ENCODE measurements at places on chromosomes 13 and 19. TPM values are rescaled to one million over a fixed set of nuclear protein-coding genes. Genes with fewer than 3 reads are reported as not detected.
A peak's percentile ranks its signal among the peaks of the same experiment; 100 is the strongest.

GRCh38 chr19:41420101-41420880, 6.9 kb downstream of the B3GNT8 start:
- no peak overlapping the region for H3K27ac ChIP-seq
- peaks cover 48% of the 10 kb centered on the region for H3K36me3 ChIP-seq
- H3K4me1 ChIP-seq, result peaks cover under 1% of the 10 kb centered on the region
- H3K4me3 ChIP-seq, result no peak overlapping the region

- peaks cover 5% of the 10 kb centered on the region for H3K4me1 ChIP-seq
- no peak overlapping the region for H3K4me3 ChIP-seq
- H3K36me3 ChIP-seq, result no peaks in the 10 kb centered on the region
- no peak overlapping the region for H3K27ac ChIP-seq
Measured at GRCh38 chr13:41137951-41138350, 5.3 kb upstream of the KBTBD6 start.

DNA sequence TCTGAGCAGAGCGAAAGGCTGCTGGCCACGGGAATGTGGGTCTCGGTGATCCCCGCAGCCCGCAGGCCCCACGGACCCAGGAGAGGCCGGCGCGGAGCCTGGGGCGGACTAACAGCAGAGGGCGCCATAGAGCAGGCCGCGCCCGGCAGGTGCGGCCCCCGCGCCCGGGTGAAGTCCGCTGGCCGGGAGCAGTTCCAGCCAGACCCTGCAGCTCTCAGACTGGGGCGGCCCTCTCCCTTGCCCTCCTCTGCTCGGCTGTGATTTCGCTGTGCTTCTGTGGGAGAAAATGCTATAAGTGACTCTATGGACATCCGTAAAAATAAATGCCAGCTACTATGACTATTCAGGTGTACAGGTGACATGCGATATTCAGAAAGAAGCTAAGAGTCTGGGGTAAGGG, 37.7 kb downstream of the GSX1 start:
- DNase-seq, result peak; percentile 55
- no peaks in the 10 kb centered on the region for H3K27me3 ChIP-seq
- H3K4me3 ChIP-seq, result no peak overlapping the region
- H3K4me1 ChIP-seq, result no peaks in the 10 kb centered on the region

DNA sequence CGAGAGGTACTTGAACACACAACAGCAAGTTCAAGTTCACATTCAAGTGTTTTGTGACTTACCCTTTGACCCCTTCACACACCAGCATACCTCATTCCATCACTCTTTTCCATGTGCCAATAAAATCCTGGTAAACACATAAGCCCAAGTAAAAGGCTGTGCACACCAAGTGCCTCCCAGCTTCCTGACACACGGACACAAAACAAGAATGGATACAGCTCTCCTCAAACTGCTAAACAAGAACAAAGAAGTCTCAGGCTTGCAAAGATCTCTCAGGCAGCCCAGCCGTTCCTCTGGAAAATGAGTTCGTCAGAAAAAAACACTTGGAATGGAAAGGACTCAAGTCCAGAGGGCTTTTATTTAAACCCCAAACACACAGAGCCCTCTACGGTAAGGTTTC, 83.7 kb downstream of the NUFIP1 start:
- no peak overlapping the region for H3K27ac ChIP-seq
- no peaks in the 10 kb centered on the region for H3K27me3 ChIP-seq
- H3K4me1 ChIP-seq, result no peaks in the 10 kb centered on the region
- DNase-seq, result no peak

DNA sequence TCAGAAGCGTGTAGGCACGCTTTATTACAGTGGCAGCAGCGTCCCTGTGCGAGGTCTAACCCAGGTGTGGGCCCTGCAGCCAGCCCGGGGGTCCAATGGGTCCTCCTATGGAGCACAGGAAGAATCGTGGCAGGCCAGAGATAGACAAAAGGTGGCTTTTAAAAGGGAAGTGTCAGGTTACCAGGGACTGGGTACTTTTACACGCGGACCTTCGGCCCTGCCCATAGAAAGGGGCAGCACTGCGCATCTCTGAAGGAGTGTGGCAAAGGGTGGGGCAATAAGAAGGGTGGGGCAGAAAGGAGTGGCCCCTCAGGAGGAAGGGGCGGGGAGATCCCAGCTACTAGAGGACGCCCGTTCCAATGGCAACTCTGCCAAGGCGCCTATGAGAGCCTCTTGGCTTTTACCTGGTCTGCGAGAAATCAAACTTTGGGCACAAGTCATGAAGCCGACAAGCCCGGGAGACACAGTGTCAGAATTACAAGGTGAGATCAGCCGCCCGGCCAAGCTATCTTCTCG, 1419.8 kb downstream of the UQCRFS1 start:
- H3K4me3 ChIP-seq, result peak overlapping the region; percentile 57
- no peaks in the 10 kb centered on the region for H3K27me3 ChIP-seq
- H3K27ac ChIP-seq, result peak overlapping the region; percentile 66
- no peaks in the 10 kb centered on the region for H3K36me3 ChIP-seq

DNA sequence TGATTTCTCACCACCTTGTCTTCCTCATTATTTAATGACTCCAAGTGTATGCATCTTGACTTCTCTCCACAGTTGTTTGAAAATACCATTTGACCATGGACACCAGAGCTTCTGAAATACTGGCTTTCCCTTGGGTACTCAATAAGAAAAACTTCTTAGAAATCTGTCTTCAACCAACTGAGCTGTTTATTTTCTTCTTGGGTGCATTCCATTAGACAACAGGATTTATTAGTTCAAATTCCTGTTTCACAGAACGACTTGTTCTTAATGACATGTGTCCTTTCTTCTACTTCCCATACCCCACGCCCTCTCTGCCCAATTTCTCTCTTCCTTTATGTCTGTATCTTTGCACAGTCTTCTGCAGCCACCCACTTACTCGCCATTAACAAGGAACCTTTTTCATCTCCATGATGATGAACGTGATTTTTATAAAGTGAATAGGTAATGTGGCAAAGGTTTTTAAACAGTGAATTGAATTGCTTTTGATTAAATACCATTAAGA, 11.3 kb upstream of the ITM2B start:
- peak overlapping the region; percentile 65 for H3K27ac ChIP-seq
- no peaks in the 10 kb centered on the region for H3K36me3 ChIP-seq
- no peak overlapping the region for H3K4me3 ChIP-seq
- peaks cover 16% of the 10 kb centered on the region for H3K4me1 ChIP-seq
- DNase-seq, result no peak

DNA sequence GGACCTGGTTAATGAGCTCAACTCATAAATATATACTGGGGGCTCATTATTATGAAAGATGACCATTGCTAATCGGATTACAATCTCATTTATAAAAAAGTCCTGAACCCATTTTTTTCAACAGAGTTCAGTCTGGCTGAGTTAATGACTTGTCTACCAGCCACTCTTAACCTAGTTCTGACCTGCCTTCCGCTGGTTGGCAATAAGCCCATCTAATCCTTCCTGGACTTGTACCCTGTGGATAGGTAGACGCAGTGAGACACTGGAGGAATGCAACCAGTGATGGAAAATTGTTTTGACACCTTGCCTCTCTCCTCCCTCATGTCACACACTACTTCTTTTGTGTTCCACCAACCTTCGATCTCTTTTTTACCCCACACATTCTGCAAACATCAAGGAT, 279.9 kb downstream of the FOXO1 start:
- H3K36me3 ChIP-seq, result no peaks in the 10 kb centered on the region
- H3K27me3 ChIP-seq, result no peaks in the 10 kb centered on the region
- no peak overlapping the region for H3K4me3 ChIP-seq
- no peak for DNase-seq
- H3K27ac ChIP-seq, result no peak overlapping the region

- H3K36me3 ChIP-seq, result peaks cover 44% of the 10 kb centered on the region
- DNase-seq, result no peak
- no peak overlapping the region for H3K4me3 ChIP-seq
Measured at GRCh38 chr19:16118489-16119033, 6.9 kb downstream of the RAB8A start.

DNA sequence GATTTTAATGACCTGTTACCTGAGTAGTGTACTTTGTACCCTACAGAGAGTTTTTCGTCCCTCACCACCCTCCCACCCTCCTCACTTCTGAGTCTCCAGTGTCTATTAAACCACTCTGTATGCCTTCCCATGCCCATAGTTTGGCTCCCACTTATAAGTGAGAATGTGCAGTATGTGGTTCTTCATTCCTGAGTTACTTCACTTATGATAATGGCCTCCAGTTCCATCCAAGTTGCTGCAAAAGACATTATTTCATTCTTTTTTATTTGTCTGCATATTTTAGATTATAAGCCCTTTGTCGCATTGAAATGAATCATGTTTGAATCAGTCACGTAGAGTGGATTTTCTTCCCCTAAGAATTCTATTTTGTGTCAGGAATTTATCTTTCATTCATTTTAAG, 12.2 kb upstream of the HTR2A start:
- no peak overlapping the region for H3K27ac ChIP-seq
- no peak overlapping the region for H3K4me3 ChIP-seq
- H3K4me1 ChIP-seq, result no peaks in the 10 kb centered on the region
- no peak for DNase-seq

DNA sequence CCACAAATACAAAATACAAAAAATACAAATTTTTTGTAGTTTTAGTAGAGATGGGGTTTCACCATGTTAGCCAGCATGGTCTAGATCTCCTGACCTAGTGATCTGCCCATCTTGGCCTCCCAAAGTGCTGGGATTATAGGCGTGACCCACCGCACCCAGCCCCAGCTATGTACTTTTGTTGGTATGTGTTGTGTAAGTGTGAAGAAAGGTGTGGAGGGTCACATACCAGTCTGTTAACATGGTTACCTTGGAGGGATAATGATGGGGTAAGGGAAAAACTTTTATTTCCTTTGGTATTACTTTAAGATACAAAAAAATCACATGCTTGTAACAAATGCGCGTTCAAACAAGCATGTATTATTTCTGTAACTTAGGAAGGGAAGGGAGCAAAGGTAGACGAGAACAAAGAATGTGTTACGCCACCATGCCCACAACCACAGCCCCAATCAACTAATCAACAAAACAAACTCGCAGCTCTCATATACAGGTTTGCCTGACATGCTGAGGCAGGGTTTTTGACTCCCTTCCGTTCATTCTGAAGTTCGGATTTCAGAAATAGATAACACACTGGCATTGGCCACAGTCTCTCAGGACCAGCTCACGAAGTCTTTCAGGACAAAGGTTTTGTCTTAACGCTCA, 13.5 kb upstream of the VWA8 start:
- no peak overlapping the region for H3K4me3 ChIP-seq
- no peaks in the 10 kb centered on the region for H3K36me3 ChIP-seq
- H3K4me1 ChIP-seq, result no peaks in the 10 kb centered on the region
- H3K27me3 ChIP-seq, result no peaks in the 10 kb centered on the region
- H3K27ac ChIP-seq, result no peak overlapping the region
- DNase-seq, result no peak

DNA sequence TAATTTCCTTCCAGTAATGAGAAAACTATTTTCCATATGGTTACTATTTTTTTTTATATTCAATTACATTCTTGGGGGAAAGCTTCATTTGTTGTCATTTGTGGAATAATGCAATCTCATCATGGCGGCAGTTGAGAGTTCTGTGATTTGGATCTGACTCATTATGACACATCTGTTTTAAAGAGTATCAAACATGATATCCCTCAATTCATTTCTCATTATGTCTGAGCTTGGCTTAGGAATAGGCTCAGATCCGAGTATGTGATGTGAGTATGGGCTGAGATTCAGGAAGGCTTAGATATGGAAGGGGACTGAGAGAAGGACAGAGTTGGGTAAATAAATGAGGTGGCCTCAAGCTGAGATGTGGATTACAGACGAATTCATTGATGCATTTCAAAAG, 64.4 kb downstream of the POSTN start:
- no peak for DNase-seq
- no peaks in the 10 kb centered on the region for H3K4me1 ChIP-seq
- no peaks in the 10 kb centered on the region for H3K27me3 ChIP-seq
- H3K27ac ChIP-seq, result no peak overlapping the region

GRCh38 chr13:51419001-51419636, 33.7 kb downstream of the INTS6 start:
- H3K36me3 ChIP-seq, result no peaks in the 10 kb centered on the region
- DNase-seq, result no peak
- H3K27ac ChIP-seq, result no peak overlapping the region
- no peaks in the 10 kb centered on the region for H3K27me3 ChIP-seq
- no peak overlapping the region for H3K4me3 ChIP-seq
- H3K4me1 ChIP-seq, result peaks cover 41% of the 10 kb centered on the region

Gene FCER2
- not detected for total RNA-seq

Gene LGALS4
- total RNA-seq, result not detected

Gene ABHD17A
- 89.1 TPM for total RNA-seq

Gene STOML3
- total RNA-seq, result not detected

Gene STX10
- 39.2 TPM for total RNA-seq
